ENCODE measurements at places on chromosomes 16 and 17.

DNA sequence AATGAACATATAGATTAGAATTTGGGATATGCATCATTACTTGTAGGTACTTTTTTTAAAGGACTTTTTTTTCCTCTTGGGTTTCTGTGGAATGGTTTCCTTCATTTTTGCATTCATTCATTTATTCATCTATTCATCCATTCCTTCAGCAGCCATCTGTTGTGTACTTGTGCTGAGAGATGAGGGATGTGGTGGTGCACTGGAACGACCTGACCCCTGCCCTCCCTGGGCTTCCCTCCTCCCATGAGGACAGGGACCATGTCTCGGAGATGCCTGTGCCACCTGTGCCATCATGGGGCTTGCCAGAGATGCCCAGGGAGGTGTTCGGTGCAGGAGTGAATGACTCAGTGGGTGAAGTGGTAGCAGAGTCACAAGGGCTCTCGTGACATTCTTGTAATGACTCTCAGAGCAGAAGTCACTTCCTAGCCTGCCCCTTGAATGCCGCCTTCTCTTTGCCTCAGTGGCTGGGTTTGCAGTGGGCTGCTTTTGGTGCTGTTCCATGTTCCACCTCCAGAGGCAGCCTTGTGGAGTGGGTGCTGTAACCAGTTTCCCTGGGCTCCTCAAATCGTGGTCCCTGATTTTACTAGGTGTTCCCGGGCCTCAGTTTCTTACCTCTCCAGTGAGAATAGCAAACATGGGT, 43.9 kb downstream of the CLEC16A start:
- no peak for DNase-seq

DNA sequence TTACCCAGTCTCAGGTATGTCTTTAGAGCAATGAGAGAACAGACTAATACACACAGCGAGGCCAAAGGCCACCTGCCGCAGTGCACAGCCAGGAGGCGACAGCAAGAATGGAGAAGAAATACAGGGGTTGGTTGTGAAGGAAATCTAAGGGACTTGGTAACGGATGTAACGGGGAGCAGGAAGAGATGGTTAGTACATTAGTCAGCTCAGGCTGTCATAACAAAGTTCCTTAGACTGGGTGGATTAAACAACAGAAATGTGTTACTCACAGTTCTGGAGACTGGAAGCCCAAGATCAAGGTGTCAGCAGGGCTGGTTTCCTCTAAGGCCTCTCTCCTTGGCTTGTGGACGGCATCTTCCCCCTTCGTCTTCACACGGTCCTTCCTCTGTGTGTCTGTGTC, 47.1 kb downstream of the TVP23C start:
- no peak for DNase-seq

GRCh38 chr17:48588528-48588927, 1.5 kb downstream of the HOXB3 start:
- no peak for DNase-seq

DNA sequence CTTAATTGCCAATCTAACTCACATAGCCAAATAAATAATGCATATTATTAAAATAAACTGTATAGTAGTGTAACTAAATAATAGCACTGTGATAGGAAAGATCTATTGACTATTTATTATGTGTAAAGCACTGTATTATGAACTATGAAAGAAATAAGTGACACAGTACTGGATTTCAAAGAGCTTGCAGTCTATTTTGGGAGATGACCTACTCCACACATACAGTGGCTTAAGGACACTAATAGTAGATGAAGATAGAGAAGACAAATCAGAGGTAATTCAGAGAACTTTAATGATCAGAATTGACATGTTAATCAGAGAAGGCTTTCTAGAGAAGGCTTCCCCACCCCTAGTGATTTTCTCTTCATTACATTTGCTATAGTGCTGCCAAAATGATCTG, 14.6 kb downstream of the LASP1NB start:
- no peak for DNase-seq

DNA sequence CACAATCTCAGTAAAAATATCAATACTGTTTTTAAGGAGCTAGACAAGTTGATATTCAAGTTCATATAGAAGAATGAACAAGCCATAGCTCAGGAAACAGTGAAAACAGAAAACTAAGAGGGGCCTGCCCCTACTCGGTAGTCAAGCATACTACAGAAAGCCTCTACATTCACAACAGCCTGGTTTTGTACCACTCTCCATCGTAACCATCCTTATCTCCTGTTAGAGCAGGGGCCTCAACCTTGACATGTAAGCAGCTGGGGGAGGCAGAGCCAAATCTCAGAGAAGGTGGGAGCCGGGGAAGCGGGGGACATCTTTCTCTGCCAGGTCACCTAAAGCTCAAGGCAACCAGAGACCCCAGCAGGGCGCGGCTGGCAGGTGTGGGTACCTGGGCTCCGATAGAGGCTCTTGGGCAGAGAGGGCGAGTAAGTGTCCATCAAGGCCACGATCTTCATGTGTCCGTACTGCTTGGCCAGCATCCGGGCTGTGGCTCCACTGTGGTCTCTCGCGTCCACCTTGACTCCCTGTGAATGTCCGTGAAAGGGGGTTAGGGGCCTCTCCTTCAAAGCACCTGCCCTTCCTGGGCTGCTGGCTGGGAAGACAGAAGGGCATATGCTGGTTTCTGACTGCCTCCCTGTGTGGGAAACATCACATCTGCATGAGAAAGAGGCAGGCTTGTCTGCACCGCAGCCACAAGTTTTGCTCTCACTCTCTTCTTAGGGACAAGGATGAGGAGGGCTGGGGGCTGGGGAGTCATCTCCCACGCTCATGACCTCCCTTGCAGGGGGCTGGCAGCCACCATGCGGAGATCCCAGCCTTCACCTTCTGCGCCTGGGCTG, 20.2 kb downstream of the ANKS3 start:
- DNase-seq, result no peak

Measured in glomerular endothelial cell (primary cell).